ENCODE measurements at places on chromosomes 1 and 21.

DNA sequence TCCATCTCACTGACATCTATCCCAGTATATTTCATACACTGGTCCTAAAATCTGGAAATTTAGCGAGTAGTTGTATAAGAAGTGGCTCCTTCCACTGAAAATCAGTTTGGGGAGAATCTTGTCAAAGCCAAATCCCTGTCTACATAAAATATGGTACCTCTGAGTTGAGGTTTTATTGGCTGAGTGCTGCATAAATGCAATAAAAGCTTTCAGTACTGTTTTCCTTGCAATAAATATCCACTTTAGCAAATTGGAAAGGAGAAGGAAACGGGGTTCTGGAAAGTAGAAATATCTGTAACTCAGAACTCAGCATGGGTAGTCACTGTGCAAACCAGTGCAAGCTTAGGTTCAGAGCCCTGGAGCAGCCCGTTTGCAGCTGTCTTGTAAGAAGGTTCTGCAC, 580.2 kb downstream of the SMYD3 start:
- no peak overlapping the region for H3K4me3 ChIP-seq
- no peak overlapping the region for H3K27ac ChIP-seq
- H3K27me3 ChIP-seq: no peaks in the 10 kb centered on the region
- H3K4me1 ChIP-seq: no peaks in the 10 kb centered on the region
- H3K36me3 ChIP-seq: no peaks in the 10 kb centered on the region

- H3K27me3 ChIP-seq: no peaks in the 10 kb centered on the region
- H3K27ac ChIP-seq: no peak overlapping the region
- no peak for DNase-seq
- no peaks in the 10 kb centered on the region for H3K4me1 ChIP-seq
Measured at GRCh38 chr21:38796424-38796823, 9.3 kb upstream of the ETS2 start.

GRCh38 chr1:22142315-22143064, 407 bp downstream of the WNT4 start:
- peak overlapping the region; percentile 20 for H3K4me3 ChIP-seq
- H3K4me1 ChIP-seq: no peaks in the 10 kb centered on the region
- H3K27ac ChIP-seq: no peak overlapping the region
- no peaks in the 10 kb centered on the region for H3K36me3 ChIP-seq

- no peaks in the 10 kb centered on the region for H3K27me3 ChIP-seq
- H3K4me3 ChIP-seq: no peak overlapping the region
- DNase-seq: no peak
- H3K36me3 ChIP-seq: no peaks in the 10 kb centered on the region
- H3K4me1 ChIP-seq: no peaks in the 10 kb centered on the region
- H3K27ac ChIP-seq: no peak overlapping the region
Measured at GRCh38 chr1:87473203-87473661, 144.6 kb downstream of the LMO4 start.

GRCh38 chr1:47948126-47948525, 49.1 kb downstream of the TRABD2B start:
- H3K36me3 ChIP-seq: no peaks in the 10 kb centered on the region
- no peak for DNase-seq
- H3K27me3 ChIP-seq: no peaks in the 10 kb centered on the region
